GM23248 (cell line): ENCODE measurements at places on chromosomes 5 and 9. TPM values are rescaled to one million over a fixed set of nuclear protein-coding genes. Genes with fewer than 3 reads are reported as not detected.

- H3K4me1 ChIP-seq: no peaks in the 10 kb centered on the region
- peak; percentile 29 for DNase-seq
- H3K36me3 ChIP-seq: no peaks in the 10 kb centered on the region
Observed at GRCh38 chr9:15915711-15916110, 362.9 kb downstream of the CCDC171 start.

GRCh38 chr9:110782701-110783100 is 114.1 kb downstream of the MUSK start:
- no peak overlapping the region for H3K27ac ChIP-seq
- DNase-seq: no peak
- H3K36me3 ChIP-seq: no peaks in the 10 kb centered on the region
- no peaks in the 10 kb centered on the region for H3K4me1 ChIP-seq

DNA sequence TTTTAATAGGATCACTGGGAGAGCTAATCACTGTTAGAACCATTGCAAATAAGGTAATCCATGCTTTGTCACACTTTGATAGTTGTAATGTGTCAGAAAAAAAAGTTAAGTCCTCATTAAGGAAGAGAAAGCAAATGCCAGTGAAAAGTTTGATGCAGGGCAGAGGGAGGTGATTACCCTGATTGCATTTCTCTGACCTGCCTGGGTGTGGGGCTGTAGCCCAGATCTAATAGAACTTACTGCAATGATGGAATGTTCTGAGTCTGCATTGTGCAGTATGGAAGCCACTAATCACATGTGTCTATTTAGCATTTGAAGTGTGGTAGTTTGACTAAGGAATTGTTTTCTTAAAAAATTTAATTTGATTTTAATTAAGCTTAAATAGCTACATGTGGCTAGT is 202.7 kb downstream of the ATP10B start:
- H3K4me3 ChIP-seq: no peak overlapping the region
- H3K27ac ChIP-seq: no peak overlapping the region
- no peaks in the 10 kb centered on the region for H3K27me3 ChIP-seq
- H3K36me3 ChIP-seq: no peaks in the 10 kb centered on the region
- no peak for DNase-seq

DNA sequence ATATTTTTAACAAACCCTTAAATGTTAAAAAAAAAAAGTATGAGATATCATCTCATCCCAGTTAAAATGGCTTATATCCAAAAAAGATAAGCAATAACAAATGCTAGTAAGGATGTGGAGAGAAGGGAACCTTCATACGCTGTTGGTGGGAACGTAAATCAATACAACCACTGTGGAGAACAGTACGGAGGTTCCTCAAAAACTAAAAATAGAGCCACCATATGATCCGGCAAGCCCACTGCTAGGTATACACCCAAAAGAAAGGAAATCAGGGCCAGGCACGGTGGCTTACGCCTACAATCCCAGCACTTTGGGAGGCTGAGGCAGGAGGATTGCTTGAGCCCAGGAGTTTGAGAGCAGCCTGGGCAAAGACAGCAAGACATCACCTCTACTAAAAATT is 3.0 kb downstream of the MTMR12 start:
- no peak overlapping the region for H3K4me3 ChIP-seq
- H3K27me3 ChIP-seq: no peaks in the 10 kb centered on the region
- peaks cover 14% of the 10 kb centered on the region for H3K4me1 ChIP-seq
- H3K36me3 ChIP-seq: no peaks in the 10 kb centered on the region
- DNase-seq: no peak

DNA sequence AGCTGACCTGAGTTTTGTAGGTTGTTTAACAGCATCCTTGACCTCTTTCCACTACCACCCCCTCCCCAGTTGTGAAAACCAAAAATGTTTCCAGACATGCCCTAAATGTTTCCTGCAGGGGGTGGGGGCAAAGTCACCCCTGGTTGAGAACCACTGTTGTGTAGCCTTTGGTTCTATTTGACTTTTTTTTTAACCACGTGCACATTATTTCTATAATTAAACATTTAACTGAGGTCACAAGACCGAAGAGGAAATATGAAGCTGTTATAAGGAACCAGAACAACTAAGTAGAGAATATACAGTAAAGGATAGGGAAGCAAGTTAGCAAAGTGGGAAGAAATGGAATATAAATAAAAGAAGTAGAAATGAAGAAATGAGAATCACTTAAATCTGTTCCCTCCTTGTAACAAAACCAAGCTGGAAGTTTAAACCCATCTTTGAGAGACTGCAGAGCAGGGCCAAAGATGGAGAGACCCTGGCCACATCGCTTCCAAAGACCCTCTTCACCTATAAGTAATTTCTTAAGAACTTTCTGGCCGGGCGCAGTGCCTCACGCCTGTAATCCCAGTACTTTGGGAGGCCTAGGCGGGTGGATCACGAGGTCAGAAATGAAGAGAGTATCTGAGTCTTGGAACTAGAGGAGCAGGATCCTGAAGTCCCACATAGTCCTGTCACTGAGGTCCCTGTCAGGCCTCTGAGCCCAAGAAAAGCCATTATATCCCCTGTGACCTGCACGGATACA is 14.4 kb downstream of the SIT1 start:
- no peak overlapping the region for H3K4me3 ChIP-seq
- H3K27ac ChIP-seq: no peak overlapping the region
- H3K36me3 ChIP-seq: no peaks in the 10 kb centered on the region
- peaks cover 11% of the 10 kb centered on the region for H3K4me1 ChIP-seq
- DNase-seq: no peak
- H3K27me3 ChIP-seq: no peaks in the 10 kb centered on the region

GRCh38 chr5:62779010-62779422 is 200.4 kb downstream of the LRRC70 start:
- no peak overlapping the region for H3K27ac ChIP-seq
- H3K4me1 ChIP-seq: no peaks in the 10 kb centered on the region
- no peak overlapping the region for H3K4me3 ChIP-seq

DNA sequence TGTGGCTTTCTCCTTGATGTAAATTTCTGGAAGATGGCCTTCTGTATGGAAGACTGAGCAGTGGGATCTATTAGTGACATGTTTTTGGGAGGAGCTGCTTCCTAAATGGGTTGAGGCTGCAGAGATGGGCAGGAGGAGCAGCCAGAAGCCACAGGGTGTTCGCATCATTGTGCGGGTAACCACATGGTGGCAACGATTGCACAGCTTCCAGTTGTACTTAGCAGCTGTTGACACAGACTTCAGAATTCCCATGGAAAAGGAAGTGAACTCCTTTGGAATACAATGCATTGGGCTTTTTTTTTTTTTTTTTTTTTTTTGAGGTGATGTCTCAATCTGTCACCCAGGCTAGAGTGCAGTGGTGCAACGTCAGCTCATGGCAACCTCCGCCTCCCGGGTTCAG is 297.3 kb downstream of the NR3C1 start:
- peaks cover 11% of the 10 kb centered on the region for H3K4me1 ChIP-seq
- no peak overlapping the region for H3K4me3 ChIP-seq
- DNase-seq: peak; percentile 64
- H3K27me3 ChIP-seq: no peaks in the 10 kb centered on the region

GRCh38 chr9:20558566-20559016 is 63.7 kb downstream of the MLLT3 start:
- H3K27ac ChIP-seq: peak overlapping the region; percentile 93
- peaks cover 30% of the 10 kb centered on the region for H3K4me1 ChIP-seq
- H3K4me3 ChIP-seq: peak overlapping the region; percentile 44
- H3K36me3 ChIP-seq: no peaks in the 10 kb centered on the region
- no peaks in the 10 kb centered on the region for H3K27me3 ChIP-seq
- peak; percentile 97 for DNase-seq

- H3K4me3 ChIP-seq: no peak overlapping the region
- peaks cover 11% of the 10 kb centered on the region for H3K4me1 ChIP-seq
- H3K27ac ChIP-seq: no peak overlapping the region
- no peaks in the 10 kb centered on the region for H3K36me3 ChIP-seq
- H3K27me3 ChIP-seq: no peaks in the 10 kb centered on the region
Observed at GRCh38 chr9:129340427-129341170, 162.5 kb upstream of the IER5L start.

GRCh38 chr5:55338810-55339243 is 31.0 kb downstream of the MTREX start:
- peaks cover 5% of the 10 kb centered on the region; the same call in 1 of the 2 replicates for H3K4me1 ChIP-seq
- peaks cover 13% of the 10 kb centered on the region for H3K36me3 ChIP-seq
- no peak overlapping the region for H3K4me3 ChIP-seq
- DNase-seq: peak; percentile 50
- H3K27me3 ChIP-seq: no peaks in the 10 kb centered on the region

- H3K4me3 ChIP-seq: no peak overlapping the region
- DNase-seq: no peak
- H3K4me1 ChIP-seq: no peaks in the 10 kb centered on the region
- H3K27ac ChIP-seq: no peak overlapping the region
- no peaks in the 10 kb centered on the region for H3K36me3 ChIP-seq
Observed at GRCh38 chr5:128172102-128172501, 88.5 kb downstream of the SLC12A2 start.

DNA sequence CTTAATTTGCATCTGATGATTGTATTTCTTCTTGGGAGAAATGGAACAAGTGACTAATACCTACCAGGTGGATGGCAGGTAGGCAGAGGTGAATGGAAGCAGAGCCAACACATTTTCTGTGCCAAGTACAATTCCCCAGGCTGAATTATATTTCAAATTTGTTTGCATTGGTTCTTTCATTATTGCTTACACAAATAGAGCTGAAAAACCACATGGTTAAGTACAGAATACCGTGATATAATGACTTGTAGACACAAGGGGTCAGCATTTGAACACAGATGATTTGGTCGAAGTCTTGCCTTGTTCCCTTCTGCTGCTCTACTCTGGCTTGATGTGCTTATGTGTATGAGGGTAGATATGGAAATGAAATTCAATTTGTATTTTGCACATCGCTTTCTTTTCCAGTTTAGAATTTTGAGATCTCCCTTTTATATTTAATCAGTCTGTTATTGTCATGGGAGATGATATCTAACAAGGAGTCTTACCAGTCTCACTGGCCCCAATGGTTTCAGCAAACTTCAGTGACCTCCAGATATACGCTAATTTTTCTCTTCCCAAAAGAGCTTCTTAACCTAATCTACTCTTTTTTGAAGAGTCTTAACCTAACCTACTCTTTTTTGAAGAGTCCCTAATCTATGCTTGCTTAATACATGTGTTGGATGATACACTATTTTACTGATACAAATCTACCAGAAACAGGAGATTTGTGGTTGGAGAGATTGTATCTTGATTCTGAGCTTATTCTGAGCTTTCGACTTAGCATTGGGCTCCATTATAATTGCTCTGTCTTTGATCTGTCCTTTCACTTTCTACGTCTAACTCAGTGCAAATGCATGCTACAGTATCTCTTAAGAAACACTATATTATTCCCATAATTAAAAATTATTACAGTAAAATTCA is 88.1 kb downstream of the PCSK1 start:
- no peak overlapping the region for H3K4me3 ChIP-seq
- peak; percentile 86 for DNase-seq
- no peaks in the 10 kb centered on the region for H3K36me3 ChIP-seq
- H3K27ac ChIP-seq: no peak overlapping the region

DNA sequence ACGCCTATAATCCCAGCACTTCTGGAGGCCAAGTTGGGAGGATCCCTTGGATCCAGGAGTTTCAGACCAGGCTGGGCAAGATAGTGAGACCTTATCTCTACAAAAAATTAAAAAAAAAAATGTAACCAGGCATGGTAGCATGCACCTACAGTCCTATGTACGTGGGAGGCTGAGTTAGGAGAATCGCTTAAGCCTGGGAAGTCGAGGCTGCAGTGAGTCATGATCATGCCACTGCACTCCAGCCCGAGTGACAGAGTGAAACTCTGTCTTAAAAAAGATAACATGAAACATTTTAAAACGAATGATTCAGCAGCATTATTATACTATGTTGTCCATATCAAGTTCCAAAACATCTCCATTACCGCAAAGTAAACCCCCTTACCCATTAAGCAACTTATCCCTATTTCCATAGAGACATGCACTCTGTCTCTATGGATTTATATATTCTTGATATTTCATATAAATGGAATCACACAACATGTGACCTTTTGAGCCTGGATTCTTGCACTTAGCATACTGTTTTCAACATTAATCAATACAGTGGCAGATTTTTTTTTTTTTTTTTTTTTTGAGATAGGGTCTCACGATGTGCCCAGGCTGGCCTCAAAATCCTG is 56.9 kb upstream of the MTMR12 start:
- no peaks in the 10 kb centered on the region for H3K27me3 ChIP-seq
- DNase-seq: no peak
- no peak overlapping the region for H3K27ac ChIP-seq
- H3K4me1 ChIP-seq: no peaks in the 10 kb centered on the region

GRCh38 chr5:77908787-77909186 is 132.6 kb upstream of the TBCA start:
- H3K4me3 ChIP-seq: no peak overlapping the region
- no peaks in the 10 kb centered on the region for H3K4me1 ChIP-seq
- no peaks in the 10 kb centered on the region for H3K36me3 ChIP-seq
- no peaks in the 10 kb centered on the region for H3K27me3 ChIP-seq

PCDHGA9 gene
- 2.6 and 2.9 TPM in 2 replicates for total RNA-seq

KIF20A gene
- total RNA-seq: 26.0 and 27.3 TPM in 2 replicates

ADAMTS2 gene
- 132 and 141 TPM in 2 replicates for total RNA-seq

BARHL1 gene
- not detected in 2 replicates for total RNA-seq

CLIC3 gene
- 33.3 and 37.7 TPM in 2 replicates for total RNA-seq

ADGRD2 gene
- not detected in 2 replicates for total RNA-seq
